ENCODE measurements at places on chromosomes 13 and 19.

DNA sequence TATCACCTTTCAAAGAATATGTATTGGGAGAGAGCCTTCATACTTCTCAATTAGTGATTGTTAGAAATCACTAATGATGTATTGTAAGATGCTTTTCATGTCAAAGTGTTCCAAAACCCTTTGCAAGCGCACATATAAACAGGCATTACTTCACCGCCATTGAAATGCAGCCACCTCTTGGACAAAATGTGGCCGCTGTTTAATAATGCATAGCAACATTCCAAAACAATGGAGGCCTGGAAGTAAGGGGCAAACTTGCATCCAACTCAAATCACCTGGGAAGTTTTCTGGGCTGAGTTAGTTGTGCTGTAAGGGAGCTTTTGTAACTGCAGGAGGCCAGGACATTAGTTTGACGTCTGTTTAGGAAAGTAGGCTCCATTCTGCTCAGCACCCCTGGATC is 438.1 kb downstream of the FGF9 start:
- peak; percentile 89 for DNase-seq

DNA sequence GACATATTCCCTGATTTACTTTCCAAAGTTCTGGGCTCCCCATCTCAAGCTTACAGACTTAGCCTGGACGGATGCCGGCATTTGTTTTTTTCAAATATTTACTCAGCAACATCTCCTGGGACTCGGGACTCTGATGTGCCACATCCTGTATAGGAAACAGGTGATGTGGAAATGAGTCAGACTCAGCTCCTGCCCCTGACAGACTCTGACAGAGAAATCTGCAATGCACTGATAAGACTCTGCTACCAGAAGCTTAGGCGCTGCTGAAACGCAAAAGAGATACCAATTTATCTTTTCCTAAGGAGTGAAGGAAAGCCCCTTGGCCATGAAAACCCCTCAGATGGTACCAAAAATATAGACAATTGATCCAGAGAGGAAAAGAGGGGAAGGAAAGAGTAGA is 16.2 kb downstream of the LAIR2 start:
- no peak for DNase-seq

GRCh38 chr19:30743011-30743410 is 370.8 kb downstream of the ZNF536 start:
- DNase-seq, result no peak

- no peak for DNase-seq
Observed at GRCh38 chr13:32113532-32113931, 82.0 kb downstream of the FRY start.

DNA sequence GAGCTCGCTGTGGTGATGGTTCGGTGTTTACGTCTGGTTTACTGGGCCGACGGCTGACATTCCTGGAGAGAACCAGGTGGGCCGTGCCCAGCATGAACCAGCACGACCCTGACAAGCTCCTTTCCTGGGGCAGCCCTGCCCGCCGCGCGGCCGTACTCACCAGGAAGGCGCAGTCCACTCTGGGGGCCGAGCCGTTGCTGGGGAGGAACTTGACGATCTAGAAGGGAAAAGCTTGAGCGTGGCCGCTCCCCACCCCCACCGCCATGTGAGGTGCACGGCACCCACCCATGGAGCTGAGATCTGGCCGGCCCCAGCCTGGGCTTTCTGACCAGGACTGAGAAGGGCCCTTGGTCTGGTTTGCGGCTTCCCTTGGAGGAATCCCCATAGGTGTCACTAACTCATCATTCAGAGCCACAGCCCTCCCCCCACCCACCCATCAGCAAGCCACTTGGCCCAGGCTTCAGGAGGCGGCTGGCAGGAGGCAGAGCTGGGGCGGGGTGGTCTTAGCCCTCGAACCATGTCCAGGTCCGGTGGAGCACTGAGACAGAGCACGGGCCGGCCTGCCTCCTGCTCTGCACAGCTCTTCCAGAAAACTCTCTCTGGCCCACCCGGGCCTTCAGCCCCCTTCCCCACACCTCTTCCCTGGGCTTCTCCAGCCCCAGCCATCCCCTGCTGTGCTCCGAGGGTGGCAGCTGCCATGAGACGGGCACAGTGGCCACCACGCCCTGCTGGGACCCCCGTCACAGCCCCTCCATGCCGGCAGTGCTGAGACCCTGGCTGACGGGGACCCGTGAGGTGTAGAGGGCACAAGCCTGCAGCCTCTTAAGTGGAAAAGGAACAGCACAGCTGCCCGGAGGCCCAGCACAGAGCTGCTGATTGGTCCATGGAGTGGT is 6.2 kb downstream of the ATP4B start:
- DNase-seq, result no peak

DNA sequence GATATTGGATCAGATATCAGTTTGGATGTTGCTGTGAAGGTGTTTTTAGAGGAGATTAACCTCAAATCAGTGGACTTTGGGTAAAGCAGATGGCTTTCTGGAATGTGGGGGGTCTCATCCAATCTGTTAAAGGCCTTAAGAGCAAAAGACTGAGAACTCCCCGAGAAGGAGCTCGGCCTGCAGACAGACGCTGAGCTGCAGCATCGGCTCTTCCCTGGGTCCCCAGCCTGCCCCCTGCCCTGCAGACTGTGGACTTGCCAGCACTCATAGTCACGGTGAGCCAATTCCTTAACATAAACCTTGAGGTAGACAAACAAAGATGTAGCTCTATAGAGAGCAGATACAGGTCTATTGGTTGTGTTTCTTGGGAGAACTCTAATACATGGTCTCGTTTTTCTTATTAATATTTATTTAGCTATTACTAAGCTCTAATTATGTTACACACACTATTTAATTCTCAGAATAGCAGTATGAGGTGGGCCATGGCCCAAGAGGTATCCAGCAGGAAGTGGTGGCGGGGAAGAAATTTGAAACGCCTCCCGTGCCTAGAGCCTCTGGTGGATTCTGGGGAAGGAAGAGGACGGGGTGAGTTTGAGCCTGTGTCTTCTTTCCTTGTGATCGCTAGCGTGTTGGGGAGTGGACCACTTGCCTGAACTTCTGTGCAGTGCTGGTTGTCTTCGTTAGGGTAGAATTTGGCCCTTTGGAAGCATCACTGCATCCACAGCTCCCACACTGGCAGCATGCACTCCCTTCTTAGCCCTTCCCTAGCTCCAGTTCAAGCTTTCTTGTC is 305.3 kb downstream of the TEX29 start:
- no peak for DNase-seq

GRCh38 chr19:16094360-16095070 is 17.2 kb upstream of the RAB8A start:
- no peak for DNase-seq

DNA sequence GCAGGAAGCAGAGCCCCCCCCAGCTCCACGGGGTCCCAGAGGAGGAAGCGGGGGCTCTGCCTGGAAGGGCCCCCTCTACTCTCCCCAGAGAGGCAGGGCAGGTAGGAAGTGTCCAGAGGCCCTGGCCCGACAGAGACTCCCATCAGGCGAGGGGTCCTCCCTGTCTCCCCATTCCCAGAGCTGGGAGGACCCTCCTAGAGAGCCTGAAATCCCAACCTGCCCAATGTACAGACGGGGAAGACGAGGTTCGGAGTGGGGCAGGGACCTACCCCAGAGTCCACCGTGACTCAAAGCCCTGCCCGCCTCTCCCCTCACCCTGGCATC is 1.1 kb downstream of the TLE2 start:
- no peak for DNase-seq

GRCh38 chr13:91264484-91264883 is 83.0 kb upstream of the MIR17HG start:
- no peak for DNase-seq

- DNase-seq, result no peak
Observed at GRCh38 chr19:15225760-15226159, 6.5 kb downstream of the EPHX3 start.

GRCh38 chr13:41610404-41610803 is 153.1 kb downstream of the RGCC start:
- peak; percentile 24 for DNase-seq

DNA sequence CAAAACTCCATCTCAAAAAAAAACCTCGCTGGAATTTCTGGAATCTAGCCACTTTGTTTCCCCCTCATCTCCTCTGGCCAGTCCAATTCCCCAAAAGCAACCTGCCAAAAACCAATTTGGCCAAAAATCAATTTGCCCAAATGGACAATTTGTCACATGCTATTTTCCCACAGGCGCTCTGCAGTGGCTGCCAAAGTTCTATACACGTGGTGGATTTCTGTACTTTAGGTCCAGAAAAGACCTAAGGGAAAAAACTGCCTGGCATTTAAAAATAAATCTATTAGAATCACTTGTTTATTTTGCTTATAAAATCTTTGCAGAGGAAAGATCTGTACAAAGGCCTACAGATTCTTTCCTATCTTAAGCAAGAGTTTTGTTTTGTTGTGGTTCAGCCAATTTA is 79.4 kb downstream of the MAP4K1 start:
- DNase-seq, result peak; percentile 16

DNA sequence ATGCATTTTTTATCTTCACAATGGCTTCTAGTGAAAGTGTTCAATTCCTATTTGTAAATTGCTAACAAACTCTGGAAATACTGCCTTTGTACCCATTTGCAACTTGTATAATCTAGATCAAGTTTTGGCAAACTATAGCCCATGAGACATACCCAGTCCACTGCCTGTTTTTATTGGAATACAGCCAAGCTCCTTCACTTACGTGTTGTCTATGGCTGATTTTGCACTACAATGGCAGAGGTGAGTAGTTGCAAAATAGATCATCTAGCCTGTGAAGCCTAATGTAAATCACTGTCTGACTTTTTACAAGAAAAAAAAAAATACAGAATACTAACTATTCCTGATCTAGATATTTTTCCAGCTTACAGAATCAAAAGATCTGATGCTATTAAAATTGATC is 37.1 kb downstream of the DZIP1 start:
- no peak for DNase-seq

DNA sequence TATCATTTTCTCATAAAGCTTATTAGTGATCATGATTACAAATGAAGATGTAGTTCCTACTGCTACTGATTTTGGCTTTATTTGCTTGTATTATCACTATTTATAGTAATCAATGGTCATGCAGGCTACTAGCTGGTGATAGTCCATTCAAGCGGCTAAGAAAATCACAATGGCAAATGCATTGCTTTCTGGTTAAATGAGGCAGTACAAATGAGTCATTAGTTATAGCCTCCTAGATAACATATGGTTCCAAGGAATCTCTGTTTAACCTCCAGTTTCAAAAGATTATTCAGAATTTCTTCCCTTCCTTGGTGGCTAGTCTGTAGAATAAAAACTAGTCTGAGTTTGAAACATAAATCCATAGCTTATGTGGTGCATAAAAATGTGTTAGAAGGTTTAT is 141.3 kb upstream of the HTR2A start:
- DNase-seq, result no peak

- no peak for DNase-seq
Observed at GRCh38 chr19:3359919-3360420, 6.4 kb upstream of the NFIC start.

- no peak for DNase-seq
Observed at GRCh38 chr19:37078717-37079032, 442 bp downstream of the ZNF420 start.

- no peak for DNase-seq
Observed at GRCh38 chr13:38477676-38478075, 128.0 kb downstream of the UFM1 start.

DNA sequence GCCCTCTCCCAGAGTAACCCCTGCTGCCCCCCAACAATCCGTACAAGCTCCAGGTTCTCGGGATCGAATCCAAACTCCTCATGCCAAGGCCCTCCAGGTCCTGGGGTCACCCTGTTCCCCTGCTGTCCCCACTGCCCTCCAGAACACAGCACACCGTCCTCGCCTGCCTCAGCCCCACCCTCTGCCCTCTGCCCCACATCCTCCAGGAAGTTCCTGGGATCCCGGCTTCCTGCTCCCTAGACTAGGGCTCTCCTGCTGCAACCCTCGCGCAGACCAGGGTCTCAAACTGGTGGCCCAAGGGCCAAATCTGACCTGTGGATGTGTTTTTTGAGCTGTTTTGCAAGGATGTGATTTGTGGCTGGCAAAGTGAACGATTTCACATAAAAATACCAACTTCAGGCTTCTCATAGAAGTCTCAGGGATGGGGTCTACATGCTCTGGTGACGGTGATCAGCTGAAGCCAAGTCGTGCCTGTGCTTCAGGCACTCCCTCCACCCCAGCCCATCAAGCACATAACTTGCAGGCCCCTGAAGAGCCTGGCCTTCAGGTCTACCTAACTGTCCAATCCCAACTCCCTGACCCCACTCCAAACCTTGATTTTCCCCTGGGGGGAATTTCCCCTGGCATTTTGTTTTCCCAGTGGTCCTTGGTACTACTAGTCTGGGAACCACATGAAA is 1.8 kb downstream of the RABAC1 start:
- DNase-seq, result no peak

GRCh38 chr19:23436944-23437343 is 41.7 kb upstream of the ZNF91 start:
- no peak for DNase-seq

DNA sequence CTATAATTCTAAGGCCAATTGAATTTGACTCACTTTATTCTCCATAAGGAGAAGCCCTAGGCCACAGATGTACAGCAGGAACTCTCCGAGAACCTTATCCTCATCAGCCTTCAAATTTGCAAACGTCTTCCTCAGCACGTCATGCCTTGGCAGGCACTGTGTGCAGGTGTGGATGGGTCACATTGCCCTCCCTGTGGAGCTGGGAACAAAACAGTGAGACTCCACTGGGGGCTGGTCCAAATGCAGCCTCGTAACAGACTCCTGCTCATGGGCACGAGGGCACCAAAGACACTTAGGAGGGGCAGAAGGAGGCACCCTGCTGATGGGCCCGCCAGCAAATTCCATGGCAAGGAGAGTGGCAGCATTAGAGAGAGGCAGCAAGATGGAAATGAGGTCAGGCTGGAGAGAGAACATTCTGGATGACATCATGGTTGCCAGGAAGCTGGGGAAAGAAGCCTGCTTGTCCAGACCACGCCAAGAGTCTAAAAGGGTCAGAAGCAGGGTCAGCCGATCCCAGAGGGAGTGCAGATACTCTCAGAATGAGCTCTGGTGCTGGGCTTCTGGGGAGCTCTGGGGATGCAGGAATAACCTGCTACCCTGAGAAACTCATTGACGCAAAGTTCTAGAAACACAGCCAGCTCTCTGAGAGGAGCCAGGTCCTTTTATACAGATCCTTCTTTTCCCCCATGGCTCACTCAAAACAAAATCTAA is 242.2 kb downstream of the B3GLCT start:
- DNase-seq, result no peak

DNA sequence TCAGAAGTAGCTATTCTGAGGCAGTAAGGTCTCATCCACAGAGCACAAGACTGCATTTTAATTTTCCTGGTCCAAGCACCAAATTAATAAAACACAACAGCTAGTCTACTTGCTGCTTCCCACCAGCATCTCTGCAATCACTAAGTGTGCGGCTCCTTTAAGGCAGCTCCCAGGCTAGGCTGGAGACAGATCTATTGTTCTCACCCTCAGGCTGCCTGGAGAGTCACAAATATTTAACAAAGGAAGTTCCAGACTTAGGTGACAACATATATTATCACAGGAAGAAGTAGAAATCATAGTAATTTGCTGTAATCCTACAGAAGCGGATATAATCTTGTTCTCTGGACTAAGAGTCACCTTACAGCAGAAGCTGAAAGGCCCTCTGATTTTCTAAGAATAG is 2.2 kb upstream of the EID2 start:
- DNase-seq, result no peak

- no peak for DNase-seq
Observed at GRCh38 chr19:35216016-35216832, 12.3 kb downstream of the FAM187B start.

- DNase-seq, result no peak
Observed at GRCh38 chr19:31066385-31066784, 282.9 kb downstream of the TSHZ3 start.

- DNase-seq, result no peak
Observed at GRCh38 chr13:99224021-99224420, 23.4 kb downstream of the UBAC2 start.

GRCh38 chr13:37085606-37086005 is 19.9 kb downstream of the CSNK1A1L start:
- DNase-seq, result peak; percentile 49

- no peak for DNase-seq
Observed at GRCh38 chr19:2372076-2372612, 12.1 kb downstream of the TMPRSS9 start.
